NCI-H1092 (cell line): ENCODE measurements at places on chromosomes 6 and 20.
A peak's percentile ranks its signal among the peaks of the same experiment; 100 is the strongest.

DNA sequence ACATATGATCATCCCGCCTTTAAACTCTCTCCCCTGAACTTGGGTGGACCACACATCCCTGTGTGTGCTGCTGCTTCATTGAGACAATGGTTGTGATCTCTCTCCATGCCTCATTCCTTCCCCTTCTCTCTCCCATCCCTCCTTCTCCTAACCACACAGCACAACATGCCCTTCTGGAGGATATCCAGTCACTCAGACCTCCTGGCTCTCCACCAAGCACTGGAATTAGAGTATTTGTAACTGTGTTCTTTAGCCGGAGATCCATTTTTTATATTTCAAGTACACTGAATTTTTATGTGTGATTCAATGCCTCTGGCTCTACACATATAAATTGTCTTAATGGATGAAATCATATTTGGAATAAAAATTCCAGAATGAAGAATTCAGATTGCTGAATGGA, 287.4 kb downstream of the EYA4 start:
- DNase-seq: no peak

DNA sequence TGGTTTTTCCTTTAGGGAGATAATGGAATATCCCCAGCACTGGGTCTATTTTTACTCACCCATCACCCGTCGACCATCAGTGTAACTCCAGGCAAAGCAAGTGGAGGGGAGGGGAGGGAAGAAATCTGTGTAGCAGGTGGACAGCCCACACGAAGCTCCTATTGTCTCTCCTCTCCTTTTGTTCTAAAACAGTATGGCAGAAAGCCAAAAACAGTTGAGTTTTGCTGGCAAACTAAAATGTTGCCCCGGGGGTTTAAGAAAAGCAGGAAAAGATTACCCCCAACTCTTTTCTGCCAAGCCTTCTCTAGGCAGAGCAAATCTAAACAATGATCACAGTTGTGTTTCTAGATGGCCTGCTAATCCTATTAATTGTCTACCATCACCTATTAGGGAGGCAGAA, 89.7 kb downstream of the PREP start:
- DNase-seq: peak; percentile 27

DNA sequence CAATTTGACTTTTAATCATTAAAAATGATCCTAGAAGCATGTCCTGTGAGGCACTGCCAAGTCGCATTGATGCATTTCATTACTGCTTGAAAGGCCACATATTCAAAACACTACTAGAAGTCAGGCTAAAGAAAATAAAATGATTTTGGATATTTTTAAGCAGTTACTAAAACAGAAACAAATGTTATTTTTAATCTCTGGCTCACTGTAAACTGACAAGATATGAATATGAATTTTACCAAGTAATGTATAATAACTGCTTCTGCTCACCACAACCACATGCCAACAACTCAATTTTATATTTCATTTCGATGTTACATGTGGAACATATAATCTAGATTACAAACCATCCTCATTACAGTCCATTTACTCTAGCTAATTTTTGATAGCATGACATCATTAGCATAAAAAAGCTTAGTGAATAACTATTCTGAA, 90.6 kb downstream of the ATXN1 start:
- no peak for DNase-seq

DNA sequence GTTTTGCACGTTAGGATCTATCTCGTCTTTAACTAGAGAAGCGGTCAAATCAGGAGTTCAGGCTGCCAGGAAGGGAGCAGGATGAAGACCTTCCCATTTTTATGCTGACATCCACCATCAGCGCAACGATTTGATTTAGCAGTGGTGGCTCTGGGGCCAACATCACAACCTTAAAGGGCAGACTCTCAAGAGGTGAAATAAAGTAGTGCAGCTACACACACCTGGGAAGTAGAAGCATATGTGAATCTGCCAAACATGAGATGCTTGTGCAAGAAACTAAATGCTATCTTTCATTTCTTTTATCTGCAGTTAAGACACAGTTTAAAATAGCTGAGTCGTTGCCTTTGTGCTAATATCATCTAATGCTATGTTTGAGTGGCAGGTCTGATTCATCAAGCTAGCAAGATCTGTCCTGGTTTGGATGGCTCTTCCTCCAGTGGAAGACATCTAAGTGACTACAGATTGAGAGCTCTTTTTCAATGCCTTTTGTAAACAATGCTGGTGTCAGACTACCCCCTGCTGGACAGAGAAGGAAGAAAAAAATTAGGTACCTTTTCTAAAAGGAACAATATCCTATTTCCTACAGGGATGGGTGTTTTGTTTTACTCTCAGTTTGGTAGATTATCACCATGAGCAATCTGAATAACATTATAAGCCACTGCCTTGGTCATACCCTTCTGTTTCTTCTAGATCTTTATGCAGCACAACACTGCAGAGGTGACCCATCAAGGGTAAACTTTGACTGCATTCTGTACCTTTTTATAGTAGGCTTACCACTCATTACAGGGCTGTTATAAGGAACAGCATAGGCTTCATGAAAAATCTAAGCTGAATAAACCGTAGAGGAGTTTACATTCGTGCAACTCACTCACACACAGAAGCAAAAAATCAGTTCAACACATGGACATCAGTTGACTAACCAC, 171.6 kb upstream of the FBXL4 start:
- DNase-seq: peak; percentile 22

DNA sequence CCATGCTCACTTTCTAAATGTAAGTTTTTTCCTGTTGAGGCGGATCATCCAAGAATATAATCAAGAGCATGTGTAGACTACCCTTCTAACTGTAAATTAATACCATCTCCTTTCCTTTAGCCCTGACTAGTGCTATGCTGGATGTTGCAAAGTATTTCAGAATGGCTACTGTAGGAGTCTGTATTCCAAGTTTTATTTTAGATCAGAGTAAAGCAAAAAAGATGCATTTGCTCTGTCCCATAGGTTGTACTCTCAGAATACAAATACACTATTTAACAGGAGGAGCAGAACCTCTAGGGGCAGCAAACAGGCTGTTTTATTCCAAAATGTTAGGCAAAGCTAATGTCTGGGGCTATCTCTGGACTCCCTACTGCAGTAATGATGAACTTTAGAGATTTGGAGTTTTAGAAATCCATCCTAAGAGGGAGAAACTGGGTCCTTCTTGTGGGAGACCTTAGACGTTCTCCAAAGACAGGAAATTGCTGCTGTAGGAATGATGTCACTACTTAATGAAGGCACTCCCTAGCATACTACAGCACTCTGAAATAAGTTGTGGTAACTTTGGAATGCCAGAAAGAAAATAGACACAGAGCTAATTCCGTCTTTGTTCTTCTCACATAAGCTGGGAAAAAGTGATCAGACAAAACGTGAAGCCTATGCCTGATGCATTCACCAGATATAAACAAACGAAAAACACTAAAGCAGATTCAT, 392.4 kb upstream of the HS3ST5 start:
- DNase-seq: no peak

GRCh38 chr20:19223640-19224039, 11.2 kb downstream of the SLC24A3 start:
- no peak for DNase-seq

DNA sequence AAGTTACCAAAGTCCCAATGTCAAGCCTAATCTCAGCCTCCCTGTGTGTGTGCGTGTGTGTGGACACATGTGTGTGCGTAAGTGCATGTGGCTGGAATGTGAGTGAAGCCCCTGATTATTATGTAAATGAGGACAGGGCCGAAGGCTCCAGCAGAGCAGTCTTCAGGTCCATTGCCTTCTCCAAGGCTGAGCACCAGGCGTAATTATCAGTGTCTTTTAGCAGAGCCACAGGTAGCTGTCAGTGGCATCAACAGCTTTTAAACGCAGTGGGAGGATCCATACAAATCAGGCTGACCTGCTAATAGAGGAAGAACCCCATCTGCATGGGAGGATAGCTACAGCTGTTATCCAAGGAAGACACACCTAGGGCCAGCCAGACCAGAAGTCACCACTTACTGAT, 324.3 kb upstream of the MOCS1 start:
- DNase-seq: no peak

- no peak for DNase-seq
Observed at GRCh38 chr6:169710009-169710408, 8.1 kb downstream of the C6orf120 start.

DNA sequence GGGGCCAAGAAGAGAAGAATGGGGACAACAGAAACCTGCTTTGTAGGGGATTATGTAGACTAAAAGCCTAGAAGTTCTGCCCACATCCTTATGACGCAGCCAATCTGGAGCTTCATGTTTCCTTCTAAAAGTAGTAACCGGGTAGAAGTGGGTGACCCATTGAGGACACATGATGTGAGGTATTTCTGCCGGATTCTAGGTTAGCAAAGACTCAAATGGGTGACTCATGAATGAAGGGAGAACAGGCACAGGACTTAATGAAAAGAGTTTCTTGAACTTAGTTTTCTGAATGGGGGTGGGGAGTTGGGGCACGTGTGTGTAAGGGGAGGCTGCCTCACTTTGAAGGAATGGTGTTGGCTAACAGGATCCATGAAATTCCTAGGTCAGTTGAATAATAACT, 68.8 kb downstream of the CDS2 start:
- DNase-seq: no peak

DNA sequence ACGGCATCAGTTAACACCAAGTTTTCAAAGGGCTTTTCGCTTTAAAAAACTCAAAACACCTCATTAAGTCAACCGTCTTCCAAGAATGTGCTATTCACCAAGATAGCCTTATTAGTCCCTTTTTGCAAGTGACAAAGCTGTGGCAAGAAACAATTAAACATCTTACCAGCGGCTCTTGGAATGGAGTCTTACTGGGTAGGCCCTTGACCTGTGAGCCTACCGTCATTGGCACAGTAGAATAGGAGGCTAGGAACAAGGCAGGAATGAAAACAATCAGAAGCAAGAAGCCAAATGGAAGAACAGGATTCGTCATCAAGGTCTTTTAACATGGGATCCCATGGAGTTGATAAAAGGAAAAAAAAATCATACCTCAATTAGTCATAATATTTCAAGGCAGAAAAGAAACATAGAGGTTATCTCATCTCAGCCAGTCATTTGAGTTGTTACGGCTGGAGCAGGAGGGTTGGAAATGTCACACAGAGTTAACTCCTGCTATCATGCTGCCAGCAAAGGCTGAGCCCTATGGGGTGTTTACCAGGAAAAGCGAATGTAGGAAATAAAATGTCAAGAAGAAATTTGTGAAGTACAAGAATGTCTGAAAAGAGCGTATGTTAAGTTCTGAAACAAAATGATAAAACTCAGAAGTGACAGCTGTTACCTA, 236.4 kb downstream of the UST start:
- DNase-seq: no peak

- no peak for DNase-seq
Observed at GRCh38 chr6:36445621-36446020, 2.8 kb downstream of the KCTD20 start.

GRCh38 chr6:49915035-49915434, 48.7 kb upstream of the CRISP1 start:
- peak; percentile 37 for DNase-seq

GRCh38 chr20:8223091-8223870, 91.2 kb downstream of the PLCB1 start:
- no peak for DNase-seq

GRCh38 chr20:8562356-8562755, 430.3 kb downstream of the PLCB1 start:
- DNase-seq: no peak

DNA sequence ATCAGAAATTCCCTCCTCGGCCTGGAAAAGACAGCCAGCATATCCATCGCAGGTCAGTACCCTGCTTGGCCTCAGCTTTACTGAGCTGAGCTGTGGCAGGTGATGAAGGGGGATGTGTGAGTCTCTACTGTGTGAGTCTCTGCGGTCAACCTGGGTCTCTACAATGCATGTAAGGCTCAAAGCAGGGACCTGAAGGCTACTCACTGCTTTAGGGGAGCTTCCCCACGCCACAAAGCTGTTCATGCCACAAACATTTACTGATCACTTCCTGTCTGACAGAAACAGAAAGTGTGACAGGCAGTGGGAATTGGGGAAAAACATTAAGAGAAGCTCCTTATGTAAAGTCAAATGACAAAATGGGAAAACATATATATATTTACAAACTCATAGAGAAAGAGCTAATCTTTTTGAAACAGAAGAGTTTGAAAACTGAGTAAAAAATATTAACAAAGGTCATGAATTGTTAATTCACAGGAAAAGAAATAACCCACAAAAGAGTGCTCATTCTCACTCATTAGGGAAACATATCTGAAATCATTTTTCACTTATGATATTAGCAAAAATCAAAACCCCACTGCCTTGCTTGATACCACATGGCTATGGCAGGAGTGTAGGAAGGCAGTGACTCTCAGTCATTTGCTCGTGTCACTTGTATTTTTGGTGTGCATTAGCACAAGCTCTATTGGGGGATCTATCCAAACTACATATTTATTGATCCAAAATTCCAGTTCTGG, 5.8 kb downstream of the BTN3A3 start:
- no peak for DNase-seq

DNA sequence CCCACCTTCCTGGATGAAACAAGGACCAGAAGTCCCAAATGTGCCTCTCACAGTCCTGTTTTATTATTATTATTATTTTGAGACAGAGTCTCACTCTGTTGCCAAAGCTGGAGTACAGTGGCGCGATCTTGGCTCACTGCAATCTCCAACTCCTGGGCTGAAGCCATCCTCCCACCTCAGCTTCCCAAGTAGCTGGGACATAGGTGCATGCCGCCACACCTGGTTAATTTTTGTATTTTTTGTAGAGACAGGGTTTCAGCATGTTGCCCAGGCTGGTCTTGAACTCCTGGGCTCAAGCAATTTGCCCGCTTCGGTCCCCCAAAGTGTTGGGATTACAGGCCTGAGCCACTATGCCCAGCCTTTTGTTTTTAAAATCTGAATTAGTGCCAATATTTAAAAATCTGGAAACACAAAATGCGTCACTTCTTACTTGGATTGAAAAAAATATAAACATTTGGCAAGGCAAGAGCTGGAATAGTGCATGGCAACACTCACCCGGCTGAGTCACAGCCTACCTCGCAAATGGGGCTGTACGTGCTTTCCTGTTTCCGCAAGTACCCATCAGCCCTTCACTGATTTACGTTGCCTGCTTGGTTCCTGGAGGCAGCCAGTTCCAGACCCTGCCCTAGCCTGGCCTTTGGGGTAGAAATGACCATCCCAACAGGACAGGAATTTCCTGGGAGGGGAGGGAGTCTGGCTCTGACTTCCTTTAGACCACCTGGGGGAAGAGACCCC, 6.3 kb downstream of the SDCBP2 start:
- no peak for DNase-seq

DNA sequence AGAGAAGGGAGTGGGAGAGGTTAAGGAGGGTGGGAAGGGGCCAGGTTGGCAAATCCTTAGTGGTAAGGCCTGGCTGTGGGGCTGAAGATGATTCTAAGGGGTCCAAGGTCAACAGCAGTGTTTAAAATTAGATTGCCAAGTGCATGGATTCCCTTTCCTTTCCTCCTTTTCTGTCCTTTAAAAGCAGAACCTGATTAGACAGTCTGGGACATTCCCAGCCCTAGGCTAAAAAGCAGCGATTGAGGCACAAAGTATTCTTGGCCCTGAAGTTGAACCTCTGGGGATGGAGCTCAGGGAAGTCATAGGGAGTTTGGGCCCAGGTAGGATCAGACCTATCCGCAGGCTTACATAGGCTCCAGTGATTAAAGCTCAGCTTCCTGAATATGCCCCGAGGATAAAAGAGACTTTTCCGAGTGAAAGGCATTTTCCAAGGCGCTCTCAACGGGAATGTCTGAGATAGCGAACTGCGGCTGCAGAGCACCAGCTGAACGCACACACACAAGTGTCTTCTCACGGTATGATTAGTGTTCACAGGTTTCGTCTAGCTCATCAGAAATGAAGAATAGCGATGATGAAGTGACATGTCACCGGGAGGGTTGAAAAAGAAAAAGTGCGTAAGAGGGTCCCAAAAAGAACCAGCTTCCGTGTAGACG, 787 bp upstream of the CARMIL1 start:
- no peak for DNase-seq
